ENCODE measurements at places on chromosomes 2 and 18.

DNA sequence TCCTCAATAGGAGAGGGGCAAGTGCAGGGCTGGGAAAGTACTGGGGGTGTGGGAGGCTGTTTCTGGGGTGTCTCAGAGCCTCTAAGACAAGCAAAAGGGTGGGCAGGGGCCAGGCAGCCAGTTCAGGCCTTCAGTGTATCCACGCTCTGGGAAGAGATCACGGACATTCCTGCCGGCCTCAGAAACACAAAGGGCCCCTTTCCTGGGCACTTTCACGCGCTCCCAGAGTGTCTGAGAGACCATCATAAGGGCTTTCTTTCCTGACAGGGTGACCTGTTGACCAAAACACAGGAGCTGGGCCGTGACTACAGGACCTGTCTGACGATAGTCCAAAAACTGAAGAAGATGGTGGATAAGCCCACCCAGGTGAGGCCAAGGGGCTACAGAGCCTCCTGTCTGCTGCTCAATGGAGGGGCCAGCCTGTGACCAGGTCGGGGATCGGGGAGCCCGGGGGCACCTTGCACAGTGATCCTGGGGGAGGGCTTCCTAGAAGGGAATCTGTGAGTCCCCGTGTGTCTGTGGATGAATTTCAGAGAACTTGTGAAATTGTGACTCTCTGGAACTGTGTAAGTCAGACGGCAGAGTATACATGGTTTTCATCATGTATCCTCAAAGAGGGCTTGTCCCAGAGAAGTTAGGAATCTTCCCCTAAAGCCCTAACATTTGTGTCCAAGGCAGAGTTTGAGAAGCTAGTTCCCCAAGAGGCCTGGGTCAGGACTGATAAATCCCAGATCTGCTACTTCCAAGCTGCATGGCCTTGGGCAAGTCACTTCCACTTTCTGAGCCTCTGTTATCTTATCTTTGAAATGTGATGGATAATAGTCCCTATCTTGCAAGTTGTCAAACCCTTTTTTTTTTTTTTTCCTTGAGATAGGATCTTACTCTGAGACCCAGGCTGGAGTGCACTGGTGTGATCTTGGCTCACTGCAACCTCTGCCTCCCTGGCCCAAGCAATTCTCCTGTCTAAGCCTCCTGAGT, 1.8 kb downstream of the GNLY start:
- DNase-seq, result no peak

DNA sequence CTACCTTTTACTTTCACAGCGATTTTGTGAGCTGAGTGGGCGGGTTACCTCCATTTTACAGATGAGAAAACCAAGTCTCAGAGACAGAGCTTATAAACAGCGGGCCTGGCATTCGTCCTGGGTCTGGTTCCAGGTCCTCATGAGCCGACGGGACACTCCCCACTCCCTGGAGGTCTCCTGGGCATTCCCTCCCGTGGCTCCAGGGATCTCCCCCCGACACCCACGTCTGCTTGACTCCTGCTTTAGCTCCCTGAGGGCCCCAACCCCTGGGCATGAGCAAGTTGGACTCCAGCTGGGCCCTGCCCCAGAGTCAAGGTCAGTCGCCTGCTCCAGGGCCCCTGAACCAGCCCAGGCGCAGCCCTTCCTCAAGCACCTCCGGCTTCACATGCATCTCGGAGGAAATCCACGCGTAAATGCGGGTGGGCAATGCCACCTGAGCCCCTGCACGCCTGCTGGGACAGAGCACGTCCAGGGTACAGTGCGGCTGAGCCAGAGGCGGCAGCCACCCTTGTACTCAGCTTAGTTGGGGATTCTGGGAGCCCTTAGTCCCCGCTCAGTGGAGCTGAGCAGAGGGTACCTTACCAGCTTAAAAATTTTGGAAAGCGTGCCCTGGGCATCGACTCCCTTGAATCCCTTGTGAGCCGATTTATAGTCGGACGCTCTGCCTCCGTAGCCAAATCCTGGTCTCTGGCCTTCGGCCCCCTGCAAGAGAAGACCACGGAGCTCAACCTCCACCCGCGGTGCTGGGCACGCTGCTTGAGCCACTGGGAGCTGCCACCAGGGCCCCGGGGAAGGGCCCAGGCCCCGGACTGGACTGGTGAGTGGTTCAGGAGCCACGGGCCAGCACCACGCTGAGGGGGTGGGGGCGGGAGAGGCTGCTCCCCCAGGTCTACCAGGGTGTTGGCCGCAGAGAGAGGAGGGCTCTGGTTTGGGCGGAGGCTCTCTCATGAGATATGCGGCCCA, 148.1 kb downstream of the MBP start:
- DNase-seq, result no peak

GRCh38 chr2:210459880-210460279, 16.7 kb downstream of the LANCL1 start:
- no peak for DNase-seq

DNA sequence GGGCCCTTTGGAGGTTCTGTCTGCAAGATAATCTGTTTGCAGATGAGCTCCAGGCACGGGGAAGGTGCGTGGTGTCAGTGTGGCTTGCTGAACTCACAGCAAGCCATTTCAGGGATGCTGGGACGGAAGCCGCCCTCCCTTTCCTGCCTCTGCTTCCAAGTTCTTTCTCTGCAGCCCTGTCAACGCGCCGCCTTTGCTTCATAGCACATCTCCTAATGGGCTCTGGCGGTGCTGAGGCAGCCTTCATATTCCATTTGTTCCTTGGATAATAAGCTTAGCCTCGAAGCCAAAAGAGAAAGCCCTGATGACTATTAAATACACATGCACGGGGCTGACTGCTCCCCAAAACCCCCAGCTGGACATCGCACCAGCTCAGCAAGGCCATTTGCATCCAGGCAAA, 81.7 kb upstream of the TAF1B start:
- DNase-seq, result no peak

DNA sequence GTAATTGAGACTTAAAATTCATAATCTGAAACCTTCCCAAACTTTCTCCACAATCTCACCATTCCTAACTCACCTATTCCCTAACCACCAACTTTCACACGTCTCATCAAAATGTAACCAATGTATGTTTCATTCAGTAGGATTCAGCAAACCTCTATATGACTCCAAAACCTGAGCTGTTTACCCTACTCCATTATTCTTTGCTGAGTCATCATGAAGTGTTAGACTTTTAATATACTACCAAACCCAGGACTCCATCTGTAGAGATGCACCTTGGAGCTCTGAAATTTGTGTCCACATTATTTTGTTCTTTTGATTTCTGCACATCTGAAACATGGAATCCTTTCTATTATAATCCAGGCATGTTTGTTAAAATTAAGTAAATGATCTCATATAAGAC, 727.0 kb upstream of the PIK3C3 start:
- DNase-seq, result no peak

- DNase-seq, result no peak
Observed at GRCh38 chr2:226981791-226982326, 146.0 kb downstream of the RHBDD1 start.

GRCh38 chr18:46252759-46253158, 148.6 kb downstream of the HAUS1 start:
- no peak for DNase-seq

DNA sequence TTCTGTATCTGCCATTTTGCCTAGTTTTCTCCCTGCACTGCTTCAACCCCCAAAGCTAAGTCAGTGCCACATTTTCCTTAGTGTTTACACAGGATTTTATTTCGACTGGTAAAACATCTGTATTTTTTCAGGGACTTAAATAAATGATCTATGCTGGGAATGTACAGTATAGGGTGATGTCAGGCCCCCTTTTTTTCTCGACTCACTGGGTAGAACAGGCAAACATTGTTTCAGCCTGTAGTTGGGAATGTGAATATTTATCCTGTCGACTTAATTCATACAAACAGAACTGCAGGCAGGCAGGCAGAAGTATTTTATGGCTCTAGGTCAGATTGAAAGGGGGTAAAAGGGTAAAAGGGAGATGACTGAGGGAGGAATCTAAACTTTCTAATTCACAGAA, 123.5 kb upstream of the ZFP36L2 start:
- DNase-seq, result no peak

- no peak for DNase-seq
Observed at GRCh38 chr2:45768208-45768607, 116.7 kb downstream of the PRKCE start.

GRCh38 chr2:26683583-26683982, 8.9 kb upstream of the KCNK3 start:
- DNase-seq, result no peak

DNA sequence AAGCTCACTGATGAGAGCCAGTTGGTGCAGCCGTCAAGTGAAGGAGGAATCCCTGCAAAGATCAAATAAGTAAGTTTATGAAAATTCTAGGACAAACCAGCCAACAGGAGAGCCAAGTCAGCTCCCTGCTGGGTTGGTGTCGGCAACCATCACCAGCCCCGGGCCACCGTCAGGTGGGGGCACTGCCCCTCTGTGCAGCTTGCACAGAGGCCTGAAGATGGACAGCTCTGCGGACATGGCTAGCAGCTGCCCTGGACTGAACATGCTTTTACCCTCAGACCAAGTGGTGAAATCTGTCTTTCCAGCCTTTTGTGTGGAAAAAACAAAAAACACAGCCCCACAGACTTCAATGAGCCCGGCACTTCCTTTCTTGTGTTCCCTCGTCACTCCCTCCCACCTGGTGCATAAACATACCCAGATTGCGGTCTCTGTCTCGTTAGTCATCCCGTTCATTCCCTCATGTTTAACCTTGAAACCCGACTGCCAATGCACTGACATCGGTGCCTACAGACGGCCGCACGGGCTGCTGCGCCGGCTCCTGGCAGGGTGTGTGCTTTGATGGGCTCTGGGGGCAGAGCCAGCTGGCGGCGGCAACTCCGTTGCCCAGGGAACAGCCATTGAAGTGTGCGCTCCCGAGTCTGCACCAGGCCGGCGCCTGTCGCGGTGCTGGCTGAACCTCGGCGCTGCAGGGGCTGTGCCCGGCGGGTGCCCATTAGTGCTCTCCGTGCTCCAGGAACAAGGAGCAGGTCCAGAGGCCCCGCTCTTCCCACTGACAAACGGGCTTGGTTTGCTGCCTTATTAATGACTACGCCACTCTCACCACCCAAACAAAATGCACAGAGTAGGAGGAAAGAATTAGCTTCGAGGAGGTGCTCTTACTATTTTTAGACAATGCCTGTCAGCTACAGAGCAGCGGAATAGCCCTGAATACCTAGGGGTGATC, 95.3 kb downstream of the EIPR1 start:
- DNase-seq, result no peak

DNA sequence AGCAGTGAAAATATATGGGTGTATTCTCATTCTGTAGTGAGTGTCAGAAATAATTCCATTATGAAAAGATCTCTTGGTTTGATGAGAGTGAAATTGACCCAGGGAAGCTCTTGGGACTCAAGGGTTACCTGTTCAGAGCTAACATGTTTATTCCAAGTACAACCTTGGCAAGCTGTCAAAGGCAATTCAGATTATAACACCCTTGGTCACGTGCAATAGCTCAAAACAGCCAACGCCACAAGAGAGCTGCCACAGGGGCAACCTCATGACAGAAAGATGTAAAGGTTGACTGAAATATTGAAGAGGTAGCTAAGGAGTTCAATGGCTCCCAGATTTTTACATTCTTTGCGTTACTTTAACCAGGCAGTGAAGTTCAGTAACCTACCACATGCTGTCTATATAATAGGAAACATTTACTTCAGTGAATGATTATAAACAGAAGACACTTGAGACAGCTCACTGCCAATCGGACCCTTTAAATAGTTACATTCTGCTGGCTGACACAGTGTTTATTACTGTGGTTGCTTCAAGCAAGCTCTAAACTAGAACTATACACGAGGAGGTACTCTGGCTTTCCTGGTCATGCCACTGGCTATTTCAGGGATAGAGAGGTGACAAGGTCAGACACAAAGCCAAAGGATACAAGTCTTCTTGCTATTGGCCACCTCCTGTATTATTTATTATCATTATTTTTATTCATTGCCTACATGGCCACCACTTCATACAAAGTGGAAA, 187.3 kb downstream of the PID1 start:
- no peak for DNase-seq

DNA sequence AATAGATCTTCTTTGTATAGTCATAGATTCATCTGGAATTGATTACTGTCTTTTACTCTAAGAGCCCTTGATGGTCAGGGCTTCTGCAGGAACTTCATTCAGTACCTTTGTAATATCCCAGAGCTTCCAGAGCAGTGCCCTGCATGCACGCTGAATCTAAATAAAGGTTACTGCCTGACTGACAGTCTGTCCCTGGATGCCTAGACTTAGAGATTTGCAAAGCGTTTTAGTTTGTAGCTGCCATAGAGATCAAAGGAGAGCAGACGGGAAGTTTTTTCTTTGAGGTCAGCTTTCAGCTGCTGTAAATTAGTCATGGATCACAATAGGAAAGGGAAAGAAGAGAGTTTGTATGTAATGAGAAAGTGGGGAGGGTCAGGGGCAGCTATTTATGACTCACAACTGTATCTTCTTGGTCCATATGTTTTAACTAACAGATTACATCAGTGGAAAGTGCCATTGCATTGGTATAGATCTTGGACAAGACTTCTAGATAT, 45.2 kb upstream of the NYAP2 start:
- DNase-seq, result peak; percentile 92

- no peak for DNase-seq
Observed at GRCh38 chr18:31401156-31402025, 24.8 kb downstream of the DSG4 start.

DNA sequence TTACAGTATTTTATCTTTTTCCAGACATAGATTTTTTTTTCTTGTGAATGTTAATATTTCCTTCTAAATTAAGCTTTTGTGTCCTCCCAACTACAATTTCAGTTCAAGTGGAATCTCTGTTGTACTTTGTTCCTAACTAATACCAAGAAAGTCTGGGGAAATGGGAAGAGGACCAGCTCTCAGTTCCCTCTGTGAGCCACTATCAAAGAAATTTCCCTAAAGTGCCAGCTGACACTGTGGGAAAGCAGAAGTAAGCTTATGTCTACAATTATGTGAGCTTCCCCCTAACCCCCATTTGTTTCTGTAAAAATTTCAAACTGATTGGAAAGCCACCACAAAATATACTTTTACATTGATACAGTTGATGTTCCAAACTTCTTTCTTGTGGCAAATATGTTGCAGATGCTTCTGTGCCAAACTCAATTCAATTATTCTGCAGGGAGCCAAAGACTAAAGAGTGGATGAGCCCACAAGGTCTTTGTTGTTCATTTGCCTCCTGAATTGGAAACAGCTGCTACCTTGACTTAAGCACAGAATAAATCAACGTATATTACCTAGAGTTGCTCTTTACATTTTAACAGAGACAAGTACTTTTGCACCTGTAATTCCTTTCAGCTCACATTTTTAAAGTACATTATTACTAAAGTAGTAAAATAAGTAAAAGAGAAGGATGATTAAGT, 306.6 kb downstream of the PTH2R start:
- no peak for DNase-seq

DNA sequence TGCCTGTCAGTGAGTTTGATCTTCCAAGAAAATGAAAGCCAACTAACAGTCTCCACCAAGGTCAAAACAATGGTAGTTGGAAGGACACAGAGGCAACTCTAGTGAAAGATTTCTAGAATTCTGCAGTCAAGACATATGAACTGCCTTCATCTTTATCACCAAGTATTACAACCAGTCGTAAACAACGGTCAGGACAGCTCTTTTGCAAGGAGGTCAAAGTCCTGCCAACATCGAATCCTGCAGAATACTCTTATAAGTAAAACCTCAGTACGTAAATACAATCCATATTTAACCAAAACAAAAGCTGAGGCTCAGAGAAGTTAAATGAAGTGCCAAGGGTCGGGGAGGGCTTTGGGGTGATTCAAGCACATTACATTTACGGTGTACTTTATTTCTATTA, 3.1 kb downstream of the FEZ2 start:
- no peak for DNase-seq

GRCh38 chr18:13447621-13448334, 229.2 kb downstream of the LDLRAD4 start:
- peak; percentile 10 for DNase-seq

- DNase-seq, result no peak
Observed at GRCh38 chr2:105730170-105730569, 14.5 kb upstream of the NCK2 start.
